ENCODE measurements at places on chromosomes 12 and 14.
A peak's percentile ranks its signal among the peaks of the same experiment; 100 is the strongest.

DNA sequence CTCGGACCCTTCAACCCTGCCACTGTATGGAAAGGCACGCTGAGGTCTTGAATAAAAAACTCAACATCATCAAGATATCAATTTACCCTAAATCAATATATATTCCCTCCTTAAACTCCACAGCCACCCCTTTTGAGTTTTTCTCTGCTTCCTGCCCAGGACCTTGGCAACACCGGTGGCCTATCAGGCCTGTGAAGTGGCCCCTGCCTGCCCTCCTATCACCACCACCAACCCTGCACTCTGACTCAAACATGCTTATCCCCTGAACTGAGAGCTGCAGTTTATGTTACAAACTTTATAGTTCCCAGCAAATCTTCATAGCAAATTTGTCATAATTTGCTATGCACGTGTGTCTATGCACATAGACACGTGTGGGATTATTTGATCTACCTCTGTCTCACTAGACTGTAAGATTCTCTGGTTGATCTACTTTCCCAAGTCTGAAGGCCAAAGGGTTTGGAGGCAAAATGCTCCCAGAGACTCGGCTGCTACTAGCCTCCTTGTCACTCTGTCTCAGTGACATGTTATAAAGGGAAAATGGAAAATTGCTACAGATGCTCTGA lies 63.4 kb downstream of the SPTB start:
- DNase-seq, result no peak

GRCh38 chr12:107818984-107819383 lies 44.5 kb downstream of the ASCL4 start:
- peak; percentile 14 for DNase-seq

DNA sequence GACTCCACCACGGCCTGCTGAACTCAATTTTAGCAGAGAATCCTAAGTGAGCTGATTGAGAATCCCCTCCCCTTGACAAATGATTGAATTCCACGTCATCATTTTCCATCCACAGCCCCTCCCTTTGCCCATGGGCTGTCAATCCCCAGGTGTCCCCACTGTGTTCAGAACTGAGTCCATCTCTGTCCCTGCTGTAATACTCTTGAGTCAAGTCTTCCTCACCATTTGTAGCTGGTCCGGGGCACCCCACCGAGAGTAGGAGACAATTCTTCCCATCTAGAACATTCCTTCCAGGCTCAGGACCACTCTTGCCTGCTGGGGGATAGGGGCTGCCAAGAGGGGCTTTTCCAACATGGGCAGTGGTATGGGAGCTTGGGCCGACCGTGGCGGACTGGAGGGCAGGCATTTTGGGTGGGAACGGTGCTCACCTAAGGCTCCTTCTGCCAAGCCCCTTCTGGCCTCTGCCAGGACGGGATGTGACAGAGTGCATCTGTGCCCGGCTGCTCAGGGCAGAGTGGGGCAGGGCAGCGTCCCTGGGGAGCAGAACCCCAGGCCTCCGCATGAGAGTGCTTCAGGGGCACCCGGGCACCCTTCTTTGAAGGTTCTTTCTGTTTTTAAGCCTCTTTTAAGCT lies 218.1 kb upstream of the RTL1 start:
- no peak for DNase-seq

GRCh38 chr12:52342781-52343490 lies 21.7 kb upstream of the KRT83 start:
- DNase-seq, result no peak

DNA sequence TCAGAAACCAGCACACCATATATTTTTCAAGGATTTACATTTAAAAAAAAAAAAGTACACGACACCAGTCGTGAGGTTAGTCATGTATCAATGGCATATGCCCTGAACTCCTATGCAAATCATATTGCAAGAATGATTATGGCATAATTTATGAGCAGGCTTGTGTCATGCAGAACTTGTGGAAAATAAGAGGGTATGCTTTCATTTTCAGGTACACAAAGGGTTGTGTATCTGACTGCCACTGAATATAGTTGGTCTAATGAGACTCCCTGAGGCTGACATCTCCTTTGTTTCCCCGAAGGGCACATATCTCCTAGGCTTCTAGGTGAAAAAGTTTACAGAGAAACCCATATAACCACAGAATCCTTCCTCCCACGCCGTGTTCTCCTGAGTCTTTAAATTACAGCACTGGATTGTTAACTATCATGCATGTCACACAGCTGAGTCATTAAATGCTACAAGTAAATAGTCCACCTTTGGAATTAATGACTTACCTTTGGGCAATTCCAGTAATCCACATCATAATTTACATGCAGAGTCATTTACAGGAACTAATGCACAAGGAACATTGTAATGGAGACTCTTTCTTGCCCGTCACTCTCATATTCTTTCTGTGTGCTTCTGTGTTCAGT lies 356.7 kb upstream of the DIO2 start:
- no peak for DNase-seq

- DNase-seq, result no peak
Measured at GRCh38 chr12:46100551-46101484, 110.4 kb upstream of the SCAF11 start.

DNA sequence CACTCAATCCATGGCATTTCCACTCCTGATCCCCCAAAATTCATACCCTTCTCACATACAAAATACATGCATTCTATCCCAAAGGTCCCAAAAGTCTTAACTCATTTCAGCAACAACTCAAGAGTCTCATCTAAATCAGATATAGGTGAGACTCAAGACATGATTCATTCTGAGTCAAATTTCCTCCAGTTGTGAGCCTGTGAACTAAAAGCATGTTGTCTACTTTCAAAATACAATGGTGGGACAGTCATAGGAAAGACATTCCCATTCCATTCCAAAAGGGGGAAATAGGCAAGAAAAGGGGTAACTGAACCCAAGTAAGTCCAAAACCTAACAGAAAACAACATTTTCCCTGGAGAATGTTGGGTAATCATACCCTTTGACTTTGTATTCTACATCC lies 103.3 kb downstream of the C12orf75 start:
- DNase-seq, result no peak

DNA sequence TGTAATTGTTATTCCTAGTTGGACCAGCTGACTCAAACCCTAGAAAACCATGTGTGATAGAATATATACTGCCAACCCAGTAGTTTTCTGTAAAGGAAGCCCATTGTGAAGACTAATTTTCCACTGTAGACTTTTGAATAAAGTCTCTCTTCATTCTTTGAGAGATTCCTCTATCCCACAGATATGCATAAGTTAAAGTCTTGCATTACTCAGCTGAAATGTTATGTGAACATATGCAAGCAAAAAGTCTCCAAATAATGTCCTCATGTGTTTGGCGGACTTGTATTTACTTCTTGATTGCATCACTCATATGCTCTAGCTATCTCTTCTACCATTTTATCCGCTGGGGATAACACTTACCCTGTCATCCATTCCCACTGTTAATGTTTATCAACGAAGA lies 35.1 kb upstream of the OTOGL start:
- DNase-seq, result no peak

GRCh38 chr14:100547633-100548294 lies 39.5 kb downstream of the BEGAIN start:
- DNase-seq, result peak; percentile 60

DNA sequence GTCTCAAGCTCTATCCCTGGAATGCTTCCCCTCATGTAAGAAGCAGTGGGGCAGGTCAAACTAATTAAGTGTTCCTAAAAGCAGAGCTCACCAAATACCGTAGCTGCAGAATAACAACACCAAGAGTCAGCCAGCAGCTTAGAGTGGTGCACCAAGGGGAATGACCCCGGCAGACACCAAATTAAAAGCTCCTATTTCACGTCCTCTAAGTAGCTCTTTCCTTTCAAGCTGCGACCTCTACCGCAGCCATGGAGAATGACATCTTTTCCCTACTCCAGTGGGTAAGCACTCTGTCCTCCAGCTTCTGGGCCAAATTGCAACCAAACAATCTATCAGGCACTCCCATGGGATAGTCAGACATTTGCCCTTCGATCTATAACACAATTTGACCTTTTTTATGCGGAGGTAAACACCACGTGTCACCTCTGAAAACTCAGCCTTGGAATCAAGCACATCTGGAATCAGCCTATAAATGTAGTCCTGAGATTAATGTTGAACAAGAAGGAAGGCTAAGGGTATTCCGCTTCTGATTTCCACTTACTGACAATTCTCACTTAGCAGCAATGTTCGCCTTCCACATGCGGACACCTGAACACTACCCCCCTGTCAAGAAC lies 67.6 kb upstream of the CDKN3 start:
- DNase-seq, result peak; percentile 45

DNA sequence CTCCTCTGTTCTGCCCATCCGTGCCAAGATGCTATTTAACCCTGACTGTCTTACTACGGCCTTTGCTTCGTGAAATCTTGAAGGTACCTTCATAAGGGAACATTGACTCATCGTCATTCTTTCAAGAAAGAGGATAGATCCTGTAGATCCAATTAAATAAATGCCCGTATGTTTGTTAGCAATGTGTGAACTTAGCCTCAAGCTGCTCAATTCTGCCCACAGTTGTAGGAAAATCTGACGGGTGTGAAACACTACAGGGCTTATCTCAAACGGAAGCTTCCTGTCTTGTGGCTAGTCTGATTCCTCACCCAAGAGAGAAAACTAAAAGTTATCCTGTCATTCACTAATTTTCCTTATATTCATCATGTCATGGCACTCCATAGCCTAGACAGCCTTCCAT lies 168.0 kb upstream of the TBX3 start:
- no peak for DNase-seq

GRCh38 chr14:52051251-52051650 lies 17.6 kb downstream of the NID2 start:
- no peak for DNase-seq

GRCh38 chr12:65818454-65819382 lies 5.6 kb upstream of the HMGA2 start:
- DNase-seq, result peak; percentile 41

DNA sequence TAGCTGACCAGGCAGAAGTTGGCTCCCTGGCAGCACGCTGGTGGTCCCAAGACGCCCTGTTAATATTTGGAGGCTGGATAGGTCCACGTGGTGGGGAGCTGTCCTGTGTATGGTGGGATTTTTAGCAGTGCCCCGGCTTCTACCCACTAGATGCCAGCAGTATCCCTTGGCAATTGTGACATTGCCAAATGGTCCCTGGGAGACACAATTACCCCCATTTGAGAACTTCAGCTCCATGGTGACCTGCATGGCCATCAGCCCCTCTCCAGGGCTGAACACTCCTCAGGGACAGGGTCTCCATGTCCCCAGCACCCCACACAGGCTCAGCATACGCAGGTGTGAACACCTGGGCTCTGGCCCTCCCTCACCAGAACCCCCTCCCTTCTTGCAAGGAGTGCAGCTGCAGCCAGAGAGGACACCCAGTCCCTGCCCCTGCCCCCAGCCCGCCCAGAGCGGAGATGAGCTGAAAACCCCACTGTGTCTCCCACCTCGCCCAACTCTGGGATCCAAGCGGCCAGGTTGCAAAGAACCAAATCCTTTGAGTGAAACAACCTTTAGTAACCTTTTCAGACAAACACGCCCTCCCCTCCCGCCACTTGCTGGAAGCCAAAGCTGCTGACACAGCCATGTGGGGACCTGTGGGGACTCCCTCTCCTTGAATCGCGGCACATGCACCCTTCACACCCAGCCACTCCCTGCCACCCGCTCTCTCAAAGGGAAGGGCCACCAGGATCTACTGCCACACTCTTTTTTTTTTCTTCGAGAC lies 120.4 kb downstream of the CALM1 start:
- DNase-seq, result no peak

- DNase-seq, result peak; percentile 48
Measured at GRCh38 chr12:49777800-49778748, 36.7 kb downstream of the TMBIM6 start.

DNA sequence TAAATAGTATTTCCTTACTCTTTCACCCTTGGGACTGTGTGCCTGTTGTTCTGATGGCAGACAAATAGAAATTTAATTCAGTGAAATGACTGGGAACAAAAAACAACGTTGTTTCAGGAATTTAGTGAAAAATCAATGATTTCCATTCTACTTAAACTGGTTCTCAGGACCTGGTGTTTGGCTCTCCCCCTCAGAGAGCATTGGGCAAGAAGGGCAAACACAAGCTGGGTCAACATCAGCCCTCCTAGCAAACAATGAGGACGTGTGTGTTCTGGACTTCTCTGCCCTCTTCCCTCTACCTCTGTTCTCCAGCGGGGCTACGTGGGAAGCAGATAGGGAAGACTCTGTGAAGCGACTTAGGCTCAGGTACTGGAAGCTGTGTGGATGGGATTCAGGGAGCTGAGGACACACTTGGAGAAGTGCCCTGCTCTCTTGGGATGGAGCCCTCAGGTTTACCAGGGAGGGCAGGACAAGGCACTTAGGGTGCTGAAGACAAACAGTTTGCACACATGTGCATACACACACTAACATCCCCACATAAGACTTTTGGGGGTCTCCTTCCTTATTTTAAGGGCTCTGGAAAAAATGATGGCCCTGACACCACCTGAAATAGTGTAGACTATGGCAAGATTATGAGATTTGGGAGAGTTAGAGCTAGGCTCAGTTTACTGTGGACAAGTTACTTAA lies 7.6 kb upstream of the SERPINA1 start:
- DNase-seq, result no peak

DNA sequence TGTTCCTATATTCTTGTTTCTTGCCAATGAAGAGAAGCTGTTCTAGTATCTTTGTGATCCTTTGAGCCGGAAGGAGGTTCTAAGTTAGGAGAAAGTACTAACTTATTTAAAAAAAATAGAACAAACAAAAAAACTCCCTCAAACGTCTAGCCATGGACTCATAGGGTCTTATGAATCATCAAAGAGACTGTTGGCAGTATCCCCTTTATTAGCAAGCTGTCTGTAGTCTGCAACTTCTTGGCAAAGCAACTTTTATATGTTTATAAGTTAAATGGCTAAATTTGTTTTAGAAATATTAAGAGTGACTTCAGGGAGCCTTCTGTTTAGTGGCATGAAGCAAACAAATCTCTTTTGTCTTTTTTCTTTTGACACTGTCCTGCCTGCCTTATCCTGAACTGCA lies 291.9 kb downstream of the FUT8 start:
- DNase-seq, result no peak

DNA sequence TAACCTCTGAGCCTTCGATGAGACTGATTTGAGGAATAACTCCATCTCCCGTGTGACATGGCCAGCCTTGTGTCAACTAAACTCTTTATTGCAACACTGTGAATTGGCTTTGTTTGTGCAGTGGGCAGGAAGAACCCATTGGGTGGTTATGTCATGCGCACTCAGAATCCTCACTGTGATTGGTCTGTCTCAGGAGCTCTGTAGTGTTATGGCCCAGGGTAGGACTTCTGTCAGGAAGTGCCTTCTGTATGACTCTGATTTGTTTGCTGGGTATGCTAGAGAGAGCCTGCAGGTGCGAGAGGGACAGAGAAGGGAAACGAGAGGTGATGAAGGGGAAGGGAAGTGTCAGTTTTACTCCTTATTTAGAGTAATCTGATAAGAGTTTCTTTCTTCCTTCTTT lies 71.5 kb upstream of the DCD start:
- no peak for DNase-seq

- DNase-seq, result no peak
Measured at GRCh38 chr12:128859311-128859710, 6.0 kb downstream of the GLT1D1 start.

GRCh38 chr14:66782853-66783252 lies 274.9 kb downstream of the GPHN start:
- DNase-seq, result no peak

- DNase-seq, result no peak
Measured at GRCh38 chr12:33795536-33795935, 226.8 kb upstream of the ALG10 start.

GRCh38 chr14:72925815-72926291 lies 411 bp upstream of the DCAF4 start:
- no peak for DNase-seq

- no peak for DNase-seq
Measured at GRCh38 chr14:105885561-105886320, 359.4 kb downstream of the TMEM121 start.

All from hepatic stellate cell (primary cell).